ENCODE measurements at places on chromosomes 1 and 21.

- no peak for DNase-seq
Measured at GRCh38 chr1:52532247-52532646, 20.6 kb downstream of the TUT4 start.

- no peak for DNase-seq
Measured at GRCh38 chr1:168947041-168947440, 159.4 kb upstream of the ATP1B1 start.

GRCh38 chr21:45294509-45295291 lies 7.0 kb upstream of the POFUT2 start:
- no peak for DNase-seq

DNA sequence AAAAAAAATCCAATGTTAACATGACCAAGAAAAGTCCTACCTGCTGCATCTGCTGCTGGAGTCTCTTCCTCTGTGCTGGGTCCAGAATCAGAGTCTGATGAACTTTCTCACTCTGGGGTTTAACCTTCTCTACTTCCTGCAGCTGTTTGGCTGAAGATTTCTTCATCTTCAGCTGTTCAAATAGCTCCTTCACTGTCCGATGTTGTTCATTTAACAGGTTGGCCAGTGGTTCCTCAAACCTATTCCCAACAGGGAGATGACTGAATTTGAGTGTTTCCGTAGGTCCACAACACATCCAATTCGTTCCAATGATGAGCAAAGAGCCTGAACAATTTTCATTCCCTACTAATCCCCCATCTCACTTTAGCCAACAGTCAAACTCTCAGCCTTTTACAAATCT lies 79.4 kb downstream of the GON4L start:
- no peak for DNase-seq

DNA sequence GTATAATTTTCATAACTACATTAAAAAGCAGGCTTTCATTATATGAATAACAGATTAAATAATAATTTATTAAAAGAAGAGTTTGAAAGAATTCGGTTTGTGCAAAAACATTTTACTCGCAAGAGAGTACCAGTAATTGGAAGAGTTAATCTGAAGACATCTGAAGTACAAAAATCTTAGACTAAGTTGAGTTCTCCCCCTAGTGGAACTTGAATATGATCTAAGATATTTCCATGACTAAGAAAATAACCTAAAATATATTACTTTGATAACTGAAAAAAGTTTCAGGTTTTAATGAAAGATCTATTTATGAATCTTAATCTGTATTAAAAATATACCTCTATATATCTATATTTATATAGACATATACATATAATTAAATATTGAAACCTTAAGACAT lies 112.5 kb upstream of the GFI1 start:
- DNase-seq, result no peak

- DNase-seq, result no peak
Measured at GRCh38 chr1:204971517-204972336, 71.3 kb upstream of the CNTN2 start.

DNA sequence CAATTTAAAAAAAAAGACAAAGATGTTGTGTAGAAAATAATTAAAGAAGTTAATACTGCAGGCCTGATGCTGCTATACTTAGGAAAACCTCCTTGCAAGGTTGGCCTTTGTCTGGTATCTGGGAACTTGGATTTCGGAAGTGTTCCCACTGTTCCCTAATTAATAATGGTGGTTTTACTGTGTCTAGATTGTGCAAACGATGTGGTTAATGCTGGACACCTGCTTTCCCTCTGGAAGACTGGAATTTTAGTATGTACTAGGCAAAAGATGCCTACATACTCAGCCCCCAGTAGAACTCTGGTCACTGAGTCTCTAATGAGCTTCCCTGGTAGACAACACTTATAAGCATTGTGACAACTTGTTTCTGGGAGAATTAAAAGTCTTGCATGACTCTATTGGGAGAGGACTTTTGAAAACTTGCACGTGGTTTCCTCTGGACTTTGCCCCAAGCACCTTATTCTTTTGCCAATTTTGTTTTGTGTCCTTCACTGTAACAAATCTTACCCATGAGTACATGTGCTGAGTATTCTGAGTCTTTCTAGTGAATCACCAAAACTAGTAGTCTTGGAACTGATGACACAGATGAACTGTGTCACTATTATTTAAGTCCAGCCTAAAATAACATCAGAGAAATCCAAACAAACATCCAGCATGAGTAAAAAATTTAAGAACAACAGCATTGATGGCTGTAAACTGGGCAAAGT lies 40.4 kb downstream of the LIN9 start:
- no peak for DNase-seq

DNA sequence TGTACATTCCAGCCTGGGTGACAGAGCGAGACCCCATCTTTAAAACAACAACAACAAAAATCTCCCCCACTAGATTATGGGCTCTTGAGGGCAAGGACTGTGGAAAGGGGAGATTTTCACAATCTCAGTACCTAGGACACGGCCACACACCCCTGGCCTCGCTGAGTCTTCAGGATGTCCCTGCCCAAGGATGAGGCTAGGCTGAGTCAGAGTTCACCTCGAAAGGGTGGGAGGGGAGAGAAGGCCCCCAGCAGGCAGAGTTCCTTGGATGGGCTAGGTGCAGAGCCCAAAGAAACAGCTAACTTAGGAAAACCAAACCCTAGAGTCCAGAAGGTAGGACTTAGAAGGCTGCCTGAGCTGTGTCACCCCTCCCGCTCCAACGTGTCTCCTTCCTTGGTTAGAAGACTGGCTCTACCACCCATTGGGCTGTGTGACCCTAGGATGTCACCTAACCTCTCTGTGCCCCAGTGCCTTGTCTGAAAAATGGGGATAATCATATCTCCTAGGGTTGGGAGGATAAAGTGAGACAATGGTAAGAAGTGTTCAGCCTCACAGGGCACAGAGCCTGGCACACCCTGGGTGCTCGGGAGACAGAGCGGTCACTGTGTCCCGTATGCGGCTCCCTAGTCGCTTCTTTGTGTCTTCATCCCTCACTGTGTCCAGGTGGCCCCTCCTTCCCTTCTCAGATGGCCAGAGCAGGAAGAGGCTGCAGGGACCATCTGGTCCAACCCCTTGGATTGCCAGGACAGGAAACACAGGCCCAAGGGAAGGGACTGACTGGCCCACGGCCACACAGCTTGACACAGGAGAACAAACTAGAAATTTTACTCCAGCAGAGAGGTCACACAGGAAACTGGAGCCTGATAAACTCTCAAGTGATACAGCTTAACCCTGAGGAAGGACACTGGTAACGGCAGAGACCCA lies 11.2 kb downstream of the TRIM62 start:
- peak; percentile 40 for DNase-seq

- no peak for DNase-seq
Measured at GRCh38 chr21:32197896-32198295, 81.0 kb downstream of the MIS18A start.

GRCh38 chr1:172298141-172298540 lies 122.3 kb upstream of the C1orf105 start:
- no peak for DNase-seq

DNA sequence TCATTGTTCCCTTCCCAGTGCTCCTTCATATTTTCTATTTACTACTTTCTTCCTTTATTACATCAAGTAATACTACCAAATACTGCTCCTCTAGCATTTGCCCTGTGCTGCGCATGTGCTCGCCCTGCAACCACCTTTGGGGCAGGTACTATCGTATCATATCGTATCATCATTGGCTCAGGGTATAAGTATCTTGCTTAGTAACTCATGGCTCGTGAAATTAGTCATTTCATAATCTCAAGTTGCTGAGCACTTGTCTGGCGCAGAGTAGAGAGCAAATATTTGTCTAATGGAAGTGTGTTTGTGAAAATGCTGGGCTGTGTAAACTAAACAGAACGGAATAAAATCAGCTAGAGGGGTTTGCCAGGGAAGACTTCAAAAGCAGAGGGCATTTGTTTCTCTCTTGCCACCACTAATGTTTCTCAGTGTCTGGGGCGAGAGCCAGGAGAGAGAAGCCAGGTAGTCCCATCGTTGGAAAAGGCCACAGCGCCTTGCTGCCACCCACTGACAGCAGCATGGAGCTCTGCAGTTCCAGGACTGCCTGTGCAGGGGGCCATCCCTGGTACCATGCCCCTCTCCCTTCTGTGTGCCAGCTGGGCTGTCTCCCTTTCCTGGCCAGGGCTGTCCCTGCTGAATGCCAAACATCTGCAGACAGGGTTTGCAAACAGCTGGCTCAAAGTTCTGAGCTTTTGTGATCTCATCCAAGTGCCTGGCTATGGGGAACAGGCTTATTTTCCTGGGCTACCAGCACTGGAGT lies 20.0 kb upstream of the CPT2 start:
- no peak for DNase-seq

DNA sequence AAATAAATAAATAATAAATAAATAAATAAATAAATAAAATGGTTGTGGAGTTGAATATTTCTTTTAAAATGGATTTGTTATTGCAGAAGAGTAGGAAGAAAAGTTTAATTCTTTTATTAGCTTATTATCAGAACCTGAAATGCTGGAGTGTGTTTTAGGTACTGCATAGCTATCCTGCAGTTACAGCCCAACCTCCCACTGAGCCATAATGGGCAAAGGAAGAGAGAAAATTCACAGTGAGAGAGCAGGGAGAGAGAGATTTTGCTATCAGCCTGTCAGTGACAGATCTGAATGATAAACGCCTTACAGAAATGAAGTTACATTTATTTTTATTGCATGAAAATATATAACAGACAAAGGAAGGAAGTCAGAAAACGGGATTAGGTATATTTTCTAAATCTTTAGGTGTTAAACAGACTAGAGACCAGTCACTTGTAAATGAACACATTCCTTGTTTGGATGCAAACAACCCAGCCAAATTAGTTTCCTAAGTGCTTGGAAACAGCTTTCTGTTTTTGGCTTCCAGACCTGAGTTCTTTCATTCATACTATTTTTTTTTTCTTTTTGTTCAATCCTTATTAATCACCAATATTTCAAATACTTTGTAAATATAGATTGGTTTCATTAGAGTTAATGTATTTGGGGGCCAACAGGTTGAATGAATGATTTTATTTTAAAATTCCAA lies 425.3 kb downstream of the USP25 start:
- DNase-seq, result no peak

DNA sequence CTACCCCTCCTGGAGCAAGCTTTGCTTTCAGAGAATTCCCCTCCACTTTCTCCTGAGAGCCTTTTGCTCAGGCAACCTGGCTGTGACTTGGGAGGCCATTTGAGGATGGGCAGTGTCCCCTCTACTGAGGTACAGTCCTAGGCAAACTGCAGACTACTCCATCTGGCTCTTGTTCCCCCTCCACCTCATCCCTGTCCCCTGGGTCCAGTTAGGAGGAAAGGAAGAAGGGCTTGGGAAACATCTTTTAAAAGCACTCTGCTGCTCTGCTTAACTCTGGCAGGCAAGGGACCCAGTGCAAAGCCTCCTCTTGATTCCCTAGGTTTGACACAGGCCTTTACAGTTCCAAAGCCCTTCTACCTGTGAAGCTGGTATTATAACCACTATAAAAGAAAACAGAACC lies 108.2 kb downstream of the NAV1 start:
- DNase-seq, result no peak

DNA sequence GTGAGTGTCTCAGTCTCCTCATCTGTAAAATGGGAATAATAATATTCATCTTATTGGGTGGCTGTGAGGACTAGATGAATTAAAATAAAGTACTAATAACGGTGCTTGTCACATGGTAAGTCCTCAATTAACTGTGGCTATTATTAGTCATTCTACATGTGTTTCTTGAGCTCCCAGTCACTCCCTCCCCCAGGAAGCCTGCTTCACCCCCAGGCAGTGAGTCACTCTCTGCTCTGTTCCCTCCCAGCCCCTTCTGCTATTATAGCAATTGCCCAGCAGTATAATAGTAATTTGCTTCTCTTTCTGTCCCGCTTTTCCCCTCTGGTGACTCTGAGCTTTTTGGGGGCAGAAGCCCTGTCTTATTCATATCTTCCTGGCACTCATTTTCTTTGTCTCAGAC lies 102.0 kb downstream of the BEND5 start:
- DNase-seq, result no peak

- DNase-seq, result no peak
Measured at GRCh38 chr21:24290151-24290833, 1317.0 kb downstream of the MRPL39 start.

DNA sequence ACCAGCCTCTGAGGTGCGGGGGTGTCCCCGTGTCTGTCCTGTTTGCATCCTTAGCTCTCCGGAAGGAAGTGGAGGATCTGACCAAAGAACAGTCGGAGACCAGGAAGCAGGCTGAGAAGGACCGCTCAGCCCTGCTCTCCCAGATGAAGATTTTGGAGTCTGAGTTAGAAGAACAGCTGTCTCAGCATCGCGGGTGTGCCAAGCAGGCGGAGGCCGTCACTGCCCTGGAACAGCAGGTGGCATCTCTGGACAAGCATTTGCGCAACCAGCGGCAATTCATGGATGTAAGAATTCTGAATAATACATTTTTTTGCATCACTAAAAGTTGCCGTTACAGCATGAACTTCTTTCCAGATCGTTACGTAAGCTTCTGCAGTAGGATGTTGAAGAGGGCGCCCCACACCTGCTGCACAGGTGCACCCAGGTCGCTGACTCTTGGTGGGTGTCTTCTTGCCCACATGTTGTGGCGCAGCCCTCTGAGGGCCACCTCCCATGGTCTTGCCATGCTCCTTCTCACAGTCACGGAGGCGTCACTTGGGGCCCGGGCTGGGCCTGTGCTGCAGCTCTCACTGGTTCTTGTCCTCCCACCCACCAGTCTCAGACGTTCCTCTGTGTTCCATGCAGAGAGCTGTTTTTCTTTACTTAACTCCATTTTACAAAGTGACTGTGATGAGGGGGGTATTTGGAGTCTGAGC lies 61.3 kb upstream of the DIP2A start:
- peak; percentile 20 for DNase-seq

- DNase-seq, result no peak
Measured at GRCh38 chr1:4380564-4381168, 273.7 kb upstream of the AJAP1 start.

- DNase-seq, result peak; percentile 16
Measured at GRCh38 chr1:236507022-236507700, 16.6 kb upstream of the LGALS8 start.

DNA sequence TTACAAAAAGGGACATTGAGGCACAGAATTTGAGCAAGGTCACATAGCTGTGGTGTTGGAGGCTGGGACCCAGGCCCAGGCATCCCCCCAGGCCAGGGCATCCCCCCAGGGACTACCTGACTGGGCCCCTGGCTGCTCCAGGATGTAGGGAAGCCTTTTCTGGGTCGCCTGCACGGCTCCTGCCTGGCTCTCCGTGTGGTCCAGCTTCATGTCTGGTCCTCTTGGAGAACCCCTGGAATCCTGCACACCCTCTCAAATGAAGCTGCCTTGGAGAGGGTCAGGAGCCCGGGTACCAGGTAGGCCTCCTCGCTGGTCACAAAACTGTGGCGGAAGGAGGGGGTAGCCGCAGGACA lies 919 bp upstream of the CELSR2 start:
- DNase-seq, result no peak

DNA sequence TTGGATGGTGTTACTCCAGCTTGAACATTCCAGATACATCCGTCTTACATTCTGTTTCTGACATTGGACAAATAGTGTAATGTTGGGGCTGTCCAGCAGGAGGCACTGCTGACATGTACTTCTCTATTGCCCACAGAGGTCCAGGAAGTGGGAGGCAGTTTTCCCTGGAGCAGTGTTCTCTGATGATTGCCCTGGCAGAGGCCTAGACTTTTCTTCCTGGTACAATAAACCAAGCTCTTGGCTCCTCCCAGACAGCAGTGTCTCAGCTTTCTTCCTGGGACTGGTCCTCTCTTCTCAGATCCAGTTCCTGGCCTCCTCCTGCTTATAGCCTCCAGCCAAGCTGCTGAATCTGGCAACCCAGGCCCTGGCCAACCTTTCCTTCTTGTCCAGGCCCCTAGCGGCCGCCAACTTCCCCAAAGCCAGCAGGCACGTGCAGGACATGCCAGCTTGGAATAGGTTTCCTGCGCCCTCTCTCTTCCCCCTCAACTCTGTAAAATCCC lies 14.9 kb upstream of the IFNLR1 start:
- peak; percentile 76 for DNase-seq

Measured in posterior cingulate gyrus (tissue), 11 donors.